ENCODE measurements at places on chromosomes 4 and X. TPM values are rescaled to one million over a fixed set of nuclear protein-coding genes. Genes with fewer than 3 reads are reported as not detected.

The VGLL1 gene
- not detected for total RNA-seq

The MAGEA2B gene
- total RNA-seq: not detected

The FAM47E gene
- 3.0 TPM for total RNA-seq

The POLN gene
- total RNA-seq: 2.2 TPM

The AFF2 gene
- 0.27 TPM for total RNA-seq

The GYPB gene
- not detected for total RNA-seq

The CYBB gene
- 18.7 TPM for total RNA-seq

The TRO gene
- total RNA-seq: 1.9 TPM

The CLIC2 gene
- 11.7 TPM for total RNA-seq

The TGIF2LX gene
- total RNA-seq: not detected

The ETNPPL gene
- total RNA-seq: 10.6 TPM

GRCh38 chrX:43467608-43468234 lies 188.4 kb upstream of the MAOA start:
- DNase-seq: no peak

- DNase-seq: no peak
Measured at GRCh38 chrX:12007881-12008280, 130.4 kb upstream of the FRMPD4 start.

DNA sequence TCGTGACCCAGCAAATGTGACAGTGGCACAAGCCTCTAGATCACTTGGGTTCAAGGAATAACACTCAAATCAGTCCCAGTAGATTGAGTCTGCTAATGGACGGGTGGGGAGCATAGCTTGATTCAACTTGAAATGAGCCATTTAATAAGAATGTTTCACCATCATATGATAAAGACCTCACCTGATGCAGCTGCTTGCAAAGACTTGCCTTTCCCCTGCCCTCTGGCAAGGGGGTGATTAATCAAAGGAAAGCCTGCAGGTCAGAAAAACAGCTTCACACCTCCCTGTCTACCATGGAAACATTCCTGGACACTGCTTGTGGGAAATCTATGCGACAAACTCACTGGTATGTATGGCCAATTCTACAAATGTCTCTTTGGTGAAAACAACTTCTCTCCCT lies 54.5 kb downstream of the CD99L2 start:
- DNase-seq: no peak

- DNase-seq: no peak
Measured at GRCh38 chr4:82988323-82988832, 22.2 kb downstream of the LIN54 start.

DNA sequence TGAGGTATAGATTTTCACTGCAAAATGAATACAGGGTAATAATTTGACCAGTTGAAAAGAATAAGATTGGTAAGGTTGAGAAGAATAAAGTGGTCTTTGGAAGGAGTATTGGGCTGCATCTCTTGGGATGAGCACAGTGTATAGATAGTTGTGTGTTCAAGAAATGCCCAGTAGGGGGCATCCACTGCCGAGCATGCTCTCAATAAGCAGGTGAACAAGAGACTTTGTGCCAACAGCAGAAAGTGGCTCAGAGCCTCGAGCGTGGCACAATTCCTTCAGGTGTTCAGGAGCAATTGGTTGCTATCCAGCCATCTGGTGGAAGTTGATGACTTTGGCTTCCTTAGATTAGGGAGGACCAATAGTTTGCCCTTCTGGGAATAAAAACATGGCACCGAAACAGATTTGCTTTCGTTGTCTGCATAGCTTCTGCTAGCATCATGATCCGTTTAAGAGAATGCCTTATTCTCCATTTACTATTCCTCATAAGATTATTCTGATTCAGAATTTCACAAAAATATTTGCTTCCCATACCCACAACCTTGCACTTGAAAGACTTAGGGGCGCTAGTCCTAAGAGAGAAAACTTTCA lies 258.1 kb upstream of the NEIL3 start:
- no peak for DNase-seq

DNA sequence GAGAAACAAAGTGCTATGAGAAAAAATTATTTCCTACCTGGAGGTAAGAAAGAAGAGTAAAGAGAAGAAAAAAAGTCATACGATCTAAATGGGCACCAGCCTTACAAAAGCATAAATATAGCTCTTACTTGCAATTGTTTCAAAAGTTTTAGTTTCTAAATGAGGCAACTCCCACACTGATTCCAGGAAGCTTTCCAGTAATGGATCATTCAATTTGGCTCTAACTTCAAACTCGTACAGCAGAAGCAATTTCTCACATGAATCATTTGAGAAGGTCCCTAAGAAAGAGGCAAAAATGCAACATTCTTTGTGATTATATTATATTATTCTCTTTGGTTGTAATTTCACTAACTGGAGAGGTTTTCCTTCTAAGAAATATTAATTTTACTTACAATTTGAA lies 109.9 kb downstream of the DLG3 start:
- no peak for DNase-seq

GRCh38 chrX:26845056-26845455 lies 618.1 kb downstream of the PPP4R3C start:
- DNase-seq: no peak

DNA sequence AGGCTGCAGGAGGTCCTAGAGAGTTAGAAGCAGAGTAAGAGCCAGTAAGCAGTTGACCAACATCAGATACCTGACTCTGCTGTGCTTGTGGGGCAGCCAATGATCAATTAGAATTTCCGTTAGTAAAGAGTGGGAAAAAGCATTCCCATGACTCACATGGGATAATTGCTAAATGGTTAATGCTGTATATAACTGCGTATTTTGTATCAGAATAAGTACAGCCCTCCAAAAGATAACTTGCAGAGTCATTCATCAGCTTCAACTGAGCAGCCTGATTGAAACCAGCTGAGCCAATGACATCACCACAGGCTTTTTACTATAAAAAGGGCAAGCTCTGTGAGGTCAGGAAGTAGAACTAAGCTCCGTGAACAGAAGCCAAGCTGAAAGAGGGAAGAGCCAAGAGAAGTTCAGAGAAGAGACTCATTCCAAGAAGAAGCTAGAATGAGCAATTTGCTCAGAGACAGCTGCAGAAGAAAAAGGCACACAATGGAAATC lies 67.9 kb downstream of the PPP3CA start:
- peak; percentile 36 for DNase-seq

- no peak for DNase-seq
Measured at GRCh38 chr4:184388106-184388505, 86.2 kb downstream of the IRF2 start.

- no peak for DNase-seq
Measured at GRCh38 chrX:24479924-24480323, 14.8 kb downstream of the PDK3 start.

- no peak for DNase-seq
Measured at GRCh38 chr4:116005037-116005805, 891.8 kb upstream of the NDST4 start.

- DNase-seq: no peak
Measured at GRCh38 chr4:155428128-155428527, 51.4 kb upstream of the MAP9 start.

- DNase-seq: no peak
Measured at GRCh38 chr4:1806596-1807331, 13.7 kb downstream of the FGFR3 start.

- no peak for DNase-seq
Measured at GRCh38 chr4:137378393-137378792, 153.9 kb downstream of the PCDH18 start.

DNA sequence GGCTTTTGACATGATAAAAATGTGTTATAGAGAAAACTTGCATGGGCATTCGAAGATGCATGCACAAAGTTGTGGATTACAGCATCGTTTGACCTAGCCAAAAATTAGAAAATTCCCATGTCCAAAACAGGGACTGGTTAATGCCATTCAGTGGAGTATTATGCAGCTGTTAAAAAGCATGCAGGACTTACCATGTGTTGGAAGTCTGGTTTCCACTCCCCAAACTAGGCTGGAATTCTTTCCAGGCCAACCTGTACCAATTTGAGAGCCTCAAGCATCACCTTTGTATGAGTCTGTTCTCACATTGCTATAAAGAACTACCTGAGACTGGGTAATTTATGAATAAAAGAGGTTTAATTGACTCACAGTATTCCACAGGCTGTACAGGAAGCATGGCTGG lies 45.9 kb upstream of the MTM1 start:
- no peak for DNase-seq

GRCh38 chr4:98574816-98575215 lies 83.6 kb downstream of the TSPAN5 start:
- no peak for DNase-seq

GRCh38 chr4:127782025-127782274 lies 172 bp upstream of the HSPA4L start:
- peak; percentile 86 for DNase-seq

- peak; percentile 25 for DNase-seq
Measured at GRCh38 chr4:110197529-110198042, 829 bp downstream of the ELOVL6 start.

DNA sequence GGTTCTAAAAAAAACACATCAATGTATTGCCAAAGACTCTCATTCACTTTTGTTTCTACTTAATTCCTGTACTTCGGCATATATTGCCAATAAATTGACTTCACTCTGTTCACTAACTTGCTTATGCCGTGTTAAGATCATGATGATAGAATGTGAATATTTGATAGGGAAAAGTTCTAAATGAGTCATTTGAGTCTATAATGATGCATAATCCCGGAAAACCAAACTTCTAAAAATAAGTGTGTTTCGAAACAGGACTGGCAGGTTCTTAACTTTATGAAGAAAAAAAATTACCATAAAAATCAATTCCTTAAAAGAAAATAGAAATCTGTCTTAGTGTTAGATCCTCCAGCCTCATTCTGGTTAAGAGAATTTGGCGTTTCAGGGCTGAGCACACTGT lies 387.5 kb upstream of the FTHL17 start:
- DNase-seq: no peak

DNA sequence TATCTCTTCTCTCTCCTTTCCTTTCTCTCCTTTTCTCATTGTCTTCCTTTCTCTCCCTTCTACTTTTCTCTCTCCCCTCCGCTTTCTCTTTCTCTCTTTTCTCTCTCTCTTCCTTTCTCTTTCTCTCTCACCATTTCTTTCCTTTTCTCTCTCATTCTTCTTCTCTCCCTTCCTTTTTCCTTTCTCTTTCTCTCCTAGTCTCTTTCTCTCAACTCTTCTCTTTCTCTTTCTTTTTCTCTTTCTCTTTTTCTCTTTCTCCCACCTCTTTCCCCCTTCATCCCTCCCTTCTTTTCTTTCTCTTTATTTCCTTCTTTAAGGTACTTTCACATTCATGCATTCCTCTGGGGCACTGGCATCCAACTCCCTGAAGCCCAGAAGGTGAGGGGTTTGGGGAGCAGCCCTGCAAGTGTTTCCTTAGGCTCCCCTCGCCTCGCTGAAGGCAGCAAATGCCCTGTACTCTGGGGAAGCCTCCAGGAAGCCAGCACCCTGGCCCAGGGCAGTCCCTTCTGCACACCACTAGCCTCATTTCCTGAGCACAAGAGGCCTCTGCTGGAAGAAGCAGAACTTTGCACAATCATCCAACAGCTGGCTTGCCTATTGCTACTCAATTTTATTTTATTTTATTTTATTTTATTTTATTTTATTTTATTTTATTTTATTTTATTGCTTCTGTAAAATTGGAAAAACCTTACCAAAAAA lies 124.2 kb downstream of the NFKB1 start:
- DNase-seq: peak; percentile 31

GRCh38 chrX:97380200-97380599 lies 496.5 kb downstream of the RPA4 start:
- DNase-seq: no peak

DNA sequence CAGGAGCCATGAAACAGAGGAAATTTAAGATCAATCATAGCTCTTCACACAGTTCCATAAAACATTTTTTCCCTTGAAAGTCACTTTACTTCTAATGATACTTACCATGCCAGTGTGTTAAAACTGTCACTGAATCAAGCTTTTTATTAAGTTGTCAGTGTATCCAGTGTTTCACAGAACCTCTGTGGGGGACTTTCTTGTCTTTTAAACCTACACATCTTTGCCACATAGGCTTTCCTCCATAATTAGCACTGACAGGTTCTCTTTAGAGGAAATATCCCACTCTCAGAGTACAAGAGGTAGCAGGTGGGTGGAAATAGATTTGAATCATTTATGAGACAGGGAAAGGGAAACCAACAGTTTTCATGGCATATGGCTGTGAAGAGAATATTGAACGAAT lies 25.8 kb upstream of the DYNLT3 start:
- DNase-seq: no peak

GRCh38 chr4:118939169-118939783 lies 50.6 kb downstream of the SYNPO2 start:
- no peak for DNase-seq

DNA sequence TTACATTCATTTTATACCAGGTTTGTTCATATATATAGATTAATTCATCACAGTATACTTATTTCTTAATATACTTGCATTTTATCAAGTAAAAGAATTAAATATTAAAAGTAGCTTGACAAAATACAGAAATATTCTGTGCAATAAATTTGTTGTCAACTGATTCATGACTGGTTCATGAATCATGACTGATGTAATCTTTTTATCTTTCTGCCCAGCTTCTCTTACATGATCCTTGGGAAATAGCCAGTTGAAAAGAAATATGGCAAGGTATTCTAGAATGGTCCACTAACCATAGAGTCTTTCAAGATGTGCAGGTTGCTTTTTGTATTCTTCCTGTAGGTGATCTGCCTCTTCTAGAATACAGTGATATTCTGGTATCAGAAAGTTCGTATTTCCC lies 4.2 kb upstream of the CCNA2 start:
- DNase-seq: no peak

- no peak for DNase-seq
Measured at GRCh38 chr4:35175487-35175886, 1068.8 kb downstream of the ARAP2 start.

- no peak for DNase-seq
Measured at GRCh38 chr4:244471-244870, 60.8 kb downstream of the ZNF732 start.

- DNase-seq: no peak
Measured at GRCh38 chr4:141416677-141417363, 196.1 kb downstream of the ZNF330 start.

DNA sequence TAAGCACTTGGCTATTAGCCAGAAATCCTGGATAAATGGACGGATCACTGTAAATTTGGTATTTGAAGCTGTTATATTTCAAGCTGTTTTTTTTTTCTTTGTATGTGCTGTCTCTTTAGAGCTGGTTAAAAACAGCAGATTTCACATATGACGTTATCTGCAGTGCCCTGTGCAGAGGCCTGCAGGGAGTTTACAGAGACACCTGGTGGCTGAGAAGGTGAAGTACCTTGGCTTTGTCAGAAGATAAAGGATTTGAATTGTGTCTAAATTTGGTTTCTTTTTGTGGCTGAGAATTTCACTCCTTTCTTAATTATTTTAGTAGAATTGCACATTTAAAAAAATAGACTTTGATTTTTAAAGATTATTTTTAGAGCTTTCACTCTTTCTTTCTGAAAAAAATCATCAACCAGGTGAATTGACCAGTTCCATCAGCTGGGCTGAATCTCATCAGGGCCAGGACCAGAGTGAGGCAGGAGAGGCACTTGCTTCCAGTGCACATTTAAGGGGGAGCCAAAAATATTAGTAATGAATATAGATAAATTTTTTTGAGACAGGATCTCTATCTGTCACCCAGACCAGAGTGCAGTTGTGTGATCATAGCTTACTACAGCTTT lies 9.6 kb upstream of the CHRNA9 start:
- DNase-seq: no peak

GRCh38 chr4:69984030-69984443 lies 11.7 kb upstream of the STATH start:
- no peak for DNase-seq

- DNase-seq: no peak
Measured at GRCh38 chr4:101356928-101357327, 9.6 kb upstream of the PPP3CA start.

GRCh38 chr4:8123389-8123788 lies 35.2 kb downstream of the ABLIM2 start:
- peak; percentile 53 for DNase-seq

GRCh38 chr4:81465406-81466340 lies 6.0 kb downstream of the RASGEF1B start:
- no peak for DNase-seq

GRCh38 chrX:47610511-47610910 lies 9.1 kb downstream of the SYN1 start:
- no peak for DNase-seq

All from left ventricle myocardium inferior (tissue), 1 donor.